ENCODE measurements at places on chromosomes 6 and 20.

DNA sequence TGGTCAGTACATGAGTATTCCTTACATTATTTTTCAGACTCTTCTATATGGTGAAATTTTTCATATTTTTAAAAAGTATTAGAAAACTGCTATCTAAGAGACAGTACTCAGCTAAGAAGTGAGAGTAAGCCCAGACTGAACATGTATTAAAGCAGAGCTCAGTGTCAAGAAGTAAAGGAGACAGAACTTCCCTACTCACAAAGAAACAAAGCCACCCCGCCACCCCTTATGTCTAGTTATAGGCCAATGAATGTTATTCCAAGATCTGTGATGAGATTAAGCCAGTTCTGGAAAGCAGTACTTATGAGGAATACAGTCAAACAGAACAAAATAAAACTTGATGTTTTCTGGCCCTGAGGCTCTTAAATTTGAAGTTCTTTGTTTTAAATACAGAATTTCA is 114.5 kb downstream of the RNGTT start:
- no peak for DNase-seq

DNA sequence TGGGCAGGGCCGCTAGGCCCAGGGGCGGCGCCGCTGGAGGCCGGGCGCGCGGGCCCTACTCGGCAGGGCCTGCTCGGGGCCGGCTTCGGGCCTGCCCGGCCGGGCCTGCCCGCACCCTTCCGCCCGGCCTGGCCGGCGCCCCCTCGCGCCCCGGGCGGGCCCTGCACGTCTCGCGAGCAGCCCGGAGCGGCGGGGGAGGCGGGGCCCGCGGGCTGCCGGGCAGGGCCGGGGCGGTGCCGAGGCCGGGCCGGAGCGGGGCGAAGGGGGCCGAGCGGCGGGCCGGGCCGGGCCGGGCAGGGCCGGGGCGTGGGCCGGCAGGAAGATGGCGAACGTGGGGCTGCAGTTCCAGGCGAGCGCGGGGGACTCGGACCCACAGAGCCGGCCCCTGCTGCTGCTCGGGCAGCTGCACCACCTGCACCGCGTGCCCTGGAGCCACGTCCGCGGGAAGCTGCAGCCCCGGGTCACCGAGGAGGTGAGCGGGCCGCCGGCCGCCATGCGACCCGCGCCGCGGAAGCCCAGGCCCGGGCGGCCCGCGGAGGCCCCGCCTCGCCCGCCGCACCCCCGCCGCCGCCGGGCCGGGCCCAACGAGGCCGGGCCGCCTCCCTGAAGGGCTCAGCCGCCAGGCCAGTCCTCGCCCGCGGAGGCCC is at the start of gene NPEPL1:
NPEPL1 (plus strand) TSS at position 222 of the 647 bp plus-strand sequence; CDS start at position 323, 101 bp downstream.
- DNase-seq = peak; percentile 58

GRCh38 chr6:49463612-49463967 is 420 bp downstream of the CENPQ start:
- no peak for DNase-seq

DNA sequence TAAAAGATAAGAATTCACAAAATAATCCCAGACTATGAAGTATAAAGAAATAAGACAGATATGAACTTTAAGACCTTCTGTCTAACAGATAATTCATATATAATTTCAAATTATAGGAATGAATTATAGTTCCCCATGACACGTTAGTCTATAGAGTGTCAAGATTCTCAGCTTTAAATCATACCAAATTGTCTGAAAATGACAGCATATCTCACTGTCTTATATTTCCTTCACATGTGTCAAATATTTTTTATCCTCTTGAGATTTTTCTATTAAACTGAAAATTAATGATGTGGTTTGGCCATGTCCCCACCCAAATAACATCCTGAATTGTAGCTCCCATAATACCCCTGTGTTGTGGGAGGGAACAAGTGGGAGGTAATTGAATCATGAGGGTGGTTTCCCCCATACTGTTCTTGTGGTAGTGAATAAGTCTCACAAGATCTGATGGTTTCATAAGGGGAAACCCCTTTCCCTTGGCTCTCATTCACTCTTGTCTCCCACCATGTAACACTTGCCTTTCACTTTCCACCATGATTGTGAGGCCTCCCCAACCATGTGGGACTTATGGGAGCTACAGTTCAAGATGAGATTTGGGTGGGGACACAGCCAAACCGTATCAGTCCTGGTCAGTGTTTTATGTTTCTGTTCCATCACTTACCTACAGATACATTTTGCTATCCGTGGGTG is 825.3 kb upstream of the GJE1 start:
- DNase-seq = no peak

- no peak for DNase-seq
These were observed 26.3 kb upstream of the TFB1M start for GRCh38 chr6:155340464-155341129.

GRCh38 chr6:151763303-151763702 is 44.2 kb upstream of the ESR1 start:
- DNase-seq = no peak

DNA sequence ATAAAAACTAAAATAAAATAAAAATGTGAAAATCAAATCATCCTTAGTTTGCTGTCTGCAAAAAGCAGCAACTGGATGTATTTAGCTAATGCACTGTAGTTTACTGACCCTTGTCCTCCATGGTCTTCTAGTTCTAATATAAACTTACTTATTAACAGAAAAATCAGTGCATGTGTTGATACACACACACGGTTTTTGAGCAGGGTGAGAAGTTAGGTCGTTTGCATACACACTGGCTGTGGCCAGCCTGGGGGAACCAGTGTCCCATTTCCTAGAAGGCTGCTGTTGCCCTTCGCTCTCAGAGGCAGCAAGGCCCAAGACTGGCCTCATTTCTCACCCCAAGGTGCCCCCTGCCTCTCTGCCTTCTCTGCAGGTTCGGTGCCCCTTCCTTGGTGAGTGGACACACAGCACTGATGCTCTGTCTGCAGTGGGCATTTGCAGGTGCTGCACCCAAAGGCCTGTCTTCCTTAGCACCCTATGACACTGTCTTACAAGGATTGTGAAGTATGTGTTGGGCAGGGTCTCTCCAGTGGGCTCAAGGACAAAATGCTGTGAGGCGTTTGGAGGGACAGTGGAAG is 168.5 kb downstream of the SCP2D1 start:
- no peak for DNase-seq

- DNase-seq = no peak
These were observed 49.8 kb downstream of the PPARD start for GRCh38 chr6:35392111-35392702.

- no peak for DNase-seq
These were observed 7.6 kb upstream of the TAAR9 start for GRCh38 chr6:132530293-132530974.

DNA sequence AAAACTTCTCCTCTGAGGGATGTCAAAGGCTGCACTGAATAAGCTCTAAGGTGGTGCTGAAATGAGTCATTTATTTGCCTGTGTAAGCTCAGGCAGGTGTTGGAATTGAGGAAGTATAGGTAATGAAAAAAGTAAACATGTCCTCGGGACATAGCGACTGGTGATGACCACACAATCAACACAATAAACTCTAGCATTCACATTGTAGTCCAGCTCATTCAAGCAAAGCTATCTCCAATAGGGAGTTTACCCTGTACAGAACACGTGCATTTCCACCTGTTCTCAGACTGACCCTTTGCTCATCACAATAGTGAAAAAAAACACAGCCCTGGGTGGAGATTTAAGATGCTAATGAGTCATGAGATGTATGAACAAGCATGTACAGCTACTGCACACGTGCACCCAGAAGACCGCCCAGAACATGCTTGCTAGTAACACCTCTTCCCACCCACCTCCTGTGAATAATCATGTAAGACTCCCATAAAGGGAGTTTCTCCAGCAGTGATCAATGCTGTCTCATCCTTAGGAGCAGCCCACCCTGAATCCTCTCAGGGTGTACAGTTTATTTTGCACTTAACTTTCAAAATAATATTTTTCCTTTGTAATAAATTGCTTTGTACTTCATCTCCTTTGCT is 33.0 kb upstream of the POU5F1 start:
- no peak for DNase-seq

DNA sequence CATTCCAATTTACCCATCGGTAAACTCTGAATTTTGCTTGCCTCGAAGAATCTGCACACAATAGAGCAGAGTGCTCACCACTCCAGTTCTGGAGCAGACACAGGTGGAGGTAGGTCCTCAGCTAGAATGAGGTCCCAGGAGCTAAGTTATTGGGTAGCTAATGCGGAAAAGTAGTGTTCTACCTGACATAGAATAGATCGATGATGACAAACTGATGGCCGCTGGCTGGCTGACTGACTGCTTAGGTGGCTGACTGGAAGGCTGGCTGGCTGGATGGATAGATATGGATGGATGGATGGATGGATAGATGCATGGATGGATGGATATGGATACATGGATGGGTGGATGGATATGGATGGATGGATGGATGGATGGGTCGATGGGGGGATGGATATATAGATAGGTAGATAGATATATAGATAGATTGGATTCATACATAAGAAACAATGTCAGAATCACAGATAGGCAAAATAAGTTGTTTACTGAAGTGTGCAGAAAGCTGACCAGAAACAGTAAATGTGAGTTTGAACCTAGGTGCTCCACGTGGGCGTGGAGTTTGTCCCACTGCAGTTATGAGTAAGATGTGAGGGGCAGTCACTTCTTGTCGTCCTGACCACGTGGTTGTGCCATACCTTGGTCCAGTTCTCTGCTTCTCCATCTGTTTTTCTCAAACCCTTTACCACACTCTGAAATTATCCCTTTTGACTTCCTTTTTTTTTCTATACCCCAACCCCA is 62.1 kb downstream of the TBXT start:
- DNase-seq = no peak

- no peak for DNase-seq
These were observed 107.3 kb downstream of the OR2B2 start for GRCh38 chr6:27804851-27805250.

- DNase-seq = no peak
These were observed 123.1 kb downstream of the ARID1B start for GRCh38 chr6:156900292-156900691.

DNA sequence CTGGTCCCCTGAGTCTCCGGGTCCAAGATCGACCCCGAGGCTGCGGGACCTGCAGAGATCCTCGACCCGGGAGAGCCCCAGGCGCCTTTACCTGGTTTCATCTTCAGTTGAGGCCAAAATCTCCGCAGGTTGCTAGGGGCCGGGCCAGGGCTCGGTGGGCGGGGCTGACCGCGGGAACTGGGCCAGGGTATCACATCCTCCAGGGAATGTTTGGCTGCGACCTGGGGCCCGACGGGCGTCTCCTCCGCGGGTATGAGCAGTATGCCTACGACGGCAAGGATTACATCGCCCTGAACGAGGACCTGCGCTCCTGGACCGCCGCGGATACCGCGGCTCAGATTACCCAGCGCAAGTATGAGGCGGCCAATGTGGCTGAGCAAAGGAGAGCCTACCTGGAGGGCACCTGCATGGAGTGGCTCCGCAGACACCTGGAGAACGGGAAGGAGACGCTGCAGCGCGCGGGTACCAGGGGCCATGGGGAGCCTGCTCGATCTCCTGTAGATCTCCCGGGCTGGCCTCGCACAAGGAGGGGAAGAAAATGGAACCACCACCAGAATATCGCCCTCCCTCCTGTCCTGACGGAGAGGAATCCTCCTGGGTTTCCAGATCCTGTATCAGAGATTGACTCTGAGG is 53.8 kb upstream of the POLR1H start:
- DNase-seq = no peak
